Renal cortex interstitium (tissue), 15 donors: ENCODE measurements at places on chromosomes 1 and 21. TPM values are rescaled to one million over a fixed set of nuclear protein-coding genes. Genes with fewer than 3 reads are reported as not detected.

DNA sequence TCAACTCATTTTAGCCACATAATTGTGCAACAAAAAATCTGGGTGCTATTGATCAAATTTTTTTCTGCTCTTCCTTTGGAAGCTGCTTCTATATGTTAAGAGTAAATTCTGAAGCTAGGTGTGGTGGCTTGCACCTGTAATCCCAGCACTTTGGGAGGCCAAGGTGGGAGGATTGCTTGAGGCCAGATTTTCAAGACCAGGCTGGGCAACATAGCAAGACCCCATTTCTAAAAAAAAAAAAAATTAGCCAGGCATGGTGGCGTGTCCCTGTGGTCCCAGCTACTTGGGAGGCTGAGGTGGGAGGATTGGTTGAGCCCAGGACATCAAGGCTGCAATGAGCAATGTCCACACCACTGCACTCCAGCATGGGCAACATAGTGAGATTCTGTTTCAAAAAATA is 24.3 kb upstream of the RSBN1 start:
- no peak for DNase-seq

GRCh38 chr1:71030026-71030425 is 17.6 kb downstream of the PTGER3 start:
- DNase-seq, result no peak

DNA sequence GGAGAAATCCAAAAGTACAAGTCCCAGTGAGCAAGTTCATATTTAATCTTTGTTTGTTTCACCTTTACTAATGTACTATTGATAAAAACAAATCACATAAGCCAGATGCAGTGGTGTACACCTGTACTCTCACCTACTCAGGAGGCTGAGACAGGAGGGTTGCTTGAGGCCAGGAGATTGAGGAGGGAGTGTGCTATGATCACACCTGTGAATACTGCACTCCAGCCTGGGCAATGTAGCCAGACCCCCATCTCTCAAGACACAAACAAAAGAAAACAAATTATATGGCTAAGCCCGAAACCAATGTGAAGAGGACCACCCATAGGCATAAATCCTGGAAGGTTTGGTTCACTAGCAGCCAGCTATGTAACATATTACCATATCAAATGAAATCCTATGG is 9.6 kb upstream of the USP24 start:
- DNase-seq, result no peak

DNA sequence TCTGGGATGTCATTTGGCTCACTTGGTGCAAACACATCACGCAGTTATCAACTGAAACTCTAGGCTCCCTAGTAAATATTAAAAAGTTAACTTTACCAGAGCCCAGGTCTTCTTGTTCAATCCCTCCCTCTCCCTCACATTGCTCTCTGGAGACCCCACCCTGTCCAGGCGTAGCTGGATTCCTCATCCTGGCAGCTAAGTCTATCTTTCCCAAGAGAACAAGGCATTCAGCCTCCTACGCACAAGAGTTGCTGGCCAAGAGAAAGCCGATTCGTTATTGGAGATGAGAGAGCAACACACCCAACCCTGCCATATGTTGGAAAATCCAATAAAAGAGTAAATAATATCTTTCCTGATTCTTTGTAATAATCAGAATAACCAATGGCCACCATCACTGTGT is 117.9 kb downstream of the SLC30A10 start:
- DNase-seq, result no peak

- no peak for DNase-seq
These were observed 2.0 kb upstream of the ANGEL2 start for GRCh38 chr1:213017447-213018273.

GRCh38 chr1:218585511-218586184 is 240.5 kb downstream of the TGFB2 start:
- DNase-seq, result no peak

- DNase-seq, result no peak
These were observed 32.8 kb downstream of the ZC3H11B start for GRCh38 chr1:219580009-219580676.

GRCh38 chr1:18005238-18005637 is 102.4 kb upstream of the IGSF21 start:
- DNase-seq, result no peak

GRCh38 chr1:51675177-51675780 is 58.4 kb downstream of the OSBPL9 start:
- DNase-seq, result no peak

GRCh38 chr1:81174811-81175476 is 625.8 kb upstream of the ADGRL2 start:
- no peak for DNase-seq

GRCh38 chr1:188615321-188615720 is 1786.6 kb downstream of the PLA2G4A start:
- no peak for DNase-seq

GRCh38 chr1:26900001-26900814 is at the start of gene GPATCH3:
Gene GPATCH3, minus strand, starts transcription at chr1:26900467. Its CDS starts 25 bp downstream, at chr1:26900442.
- DNase-seq, result peak; percentile 89

DNA sequence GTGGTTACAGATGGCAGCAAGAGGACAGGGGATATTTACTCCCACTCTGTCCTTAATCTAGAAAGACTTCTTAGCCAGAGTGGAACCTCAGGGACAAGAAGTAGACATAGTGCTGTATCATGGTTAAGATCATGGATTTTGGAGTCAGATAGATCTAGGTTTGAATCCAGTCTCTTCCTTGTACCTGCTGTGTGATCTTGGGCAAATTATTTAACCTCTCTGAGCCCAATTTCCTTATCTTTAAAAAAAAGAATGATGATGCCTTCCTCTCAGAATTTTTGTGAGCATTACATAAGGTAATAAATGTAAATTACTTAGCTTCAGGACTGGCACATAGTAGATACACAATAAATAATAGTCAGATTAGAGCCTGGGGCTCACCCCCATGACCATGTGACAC is 78.4 kb downstream of the TAS1R2 start:
- no peak for DNase-seq

DNA sequence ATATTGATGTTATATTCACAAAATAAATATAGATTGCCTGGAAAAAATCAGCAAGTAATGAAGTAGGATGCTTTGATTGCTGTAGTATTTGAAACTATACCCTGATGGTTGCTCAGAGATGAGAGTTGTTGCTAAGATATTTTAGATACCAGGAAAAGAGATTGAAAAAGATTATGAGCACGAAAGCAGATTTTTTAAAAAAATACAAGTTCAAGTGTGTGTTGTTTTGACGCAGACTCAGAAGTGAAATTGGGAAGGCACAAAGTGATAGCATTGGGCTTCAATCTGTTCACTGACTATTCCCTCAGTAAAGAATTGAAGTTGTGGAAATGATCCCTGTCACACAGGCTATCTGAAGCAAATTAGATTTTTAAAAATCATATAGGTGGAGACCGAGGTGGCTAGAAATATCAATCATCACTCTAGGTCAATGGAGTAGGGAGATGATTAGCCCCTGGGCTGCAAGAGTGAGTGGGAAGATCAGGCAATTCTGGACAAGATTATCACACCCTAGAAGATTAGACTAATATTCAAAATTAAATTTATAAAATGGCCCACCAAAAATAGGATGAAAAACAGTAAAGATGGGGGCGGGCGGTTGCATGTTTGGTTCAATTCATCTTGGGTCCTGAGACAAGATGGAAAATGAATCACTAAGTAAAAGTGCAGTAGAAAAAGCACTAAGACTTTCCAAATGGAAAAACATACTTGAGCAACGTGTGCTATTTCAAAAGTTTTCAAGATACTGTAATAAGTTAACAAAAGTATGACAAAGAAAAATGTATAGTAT is 41.5 kb upstream of the LRRC8D start:
- no peak for DNase-seq

DNA sequence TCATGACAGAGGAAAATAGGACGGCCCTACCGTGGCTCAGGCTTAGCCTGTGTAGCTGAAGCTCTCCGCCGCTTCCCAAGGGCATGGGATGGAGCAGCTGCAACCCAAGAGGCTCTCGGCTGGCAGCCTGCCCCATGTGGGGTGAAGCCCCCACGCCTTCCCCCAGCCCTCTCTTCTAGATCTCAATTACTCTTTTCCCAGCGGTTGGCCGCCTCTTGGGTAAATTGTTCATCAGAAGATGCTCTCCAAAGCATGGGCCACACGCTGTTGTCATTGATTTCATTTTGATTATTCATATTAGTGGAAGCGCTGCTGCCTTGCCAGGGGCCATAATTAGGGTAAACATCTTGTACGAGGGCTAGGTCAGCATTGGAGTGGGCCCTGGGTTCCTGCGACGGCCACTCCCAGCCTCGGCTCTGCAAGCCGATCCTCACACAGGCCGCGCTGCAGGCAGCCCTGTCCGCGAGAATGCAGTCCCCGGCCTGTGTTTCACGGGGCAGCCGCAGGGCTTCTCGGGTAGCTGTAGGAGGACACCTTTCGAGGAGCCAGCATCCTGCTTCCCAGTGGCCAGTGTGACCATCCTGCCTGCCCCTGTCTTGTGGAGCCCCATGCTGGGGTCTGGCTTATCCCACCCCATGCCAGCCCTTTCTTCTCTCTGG is 114.4 kb upstream of the VAMP3 start:
- no peak for DNase-seq

- no peak for DNase-seq
These were observed 1.7 kb downstream of the AZIN2 start for GRCh38 chr1:33082575-33083108.

DNA sequence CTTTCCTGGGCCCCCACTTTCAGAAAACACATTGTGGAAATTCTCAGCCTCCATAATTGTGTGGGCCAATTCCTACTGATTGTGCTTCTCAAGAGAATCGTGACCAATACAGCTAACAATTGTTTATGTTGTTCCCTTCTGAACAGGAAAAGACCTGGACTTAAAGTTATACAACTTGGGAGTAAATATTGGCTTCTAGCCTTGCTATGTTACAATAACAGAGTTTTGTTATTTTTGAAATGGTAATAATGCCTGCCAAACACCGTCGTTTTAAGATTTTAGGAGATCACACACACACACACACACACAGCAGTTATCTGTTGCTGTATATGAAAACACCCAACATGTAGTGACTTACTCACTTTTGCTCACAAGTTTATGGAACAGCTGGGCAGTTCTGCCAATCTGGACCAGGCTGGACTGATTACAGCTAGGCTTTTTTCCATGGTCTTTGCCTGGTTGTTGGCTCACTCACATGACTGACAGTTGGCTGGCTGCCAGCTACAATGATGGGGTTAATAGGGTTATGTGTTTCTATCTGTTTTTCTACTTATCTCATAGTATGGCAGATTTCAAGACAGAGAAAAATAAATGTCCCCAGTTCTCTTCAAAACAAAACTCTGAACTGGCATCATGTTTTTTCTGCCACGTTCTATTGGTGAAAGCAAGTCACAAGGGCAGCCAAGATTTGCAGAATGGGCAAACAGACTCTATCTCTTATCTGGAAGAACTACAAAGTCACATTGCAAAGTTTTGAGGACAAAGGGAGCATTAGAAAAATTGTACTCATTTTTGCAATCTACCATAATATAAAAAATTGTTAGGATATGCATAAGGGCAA is 447.5 kb downstream of the NEGR1 start:
- DNase-seq, result no peak

DNA sequence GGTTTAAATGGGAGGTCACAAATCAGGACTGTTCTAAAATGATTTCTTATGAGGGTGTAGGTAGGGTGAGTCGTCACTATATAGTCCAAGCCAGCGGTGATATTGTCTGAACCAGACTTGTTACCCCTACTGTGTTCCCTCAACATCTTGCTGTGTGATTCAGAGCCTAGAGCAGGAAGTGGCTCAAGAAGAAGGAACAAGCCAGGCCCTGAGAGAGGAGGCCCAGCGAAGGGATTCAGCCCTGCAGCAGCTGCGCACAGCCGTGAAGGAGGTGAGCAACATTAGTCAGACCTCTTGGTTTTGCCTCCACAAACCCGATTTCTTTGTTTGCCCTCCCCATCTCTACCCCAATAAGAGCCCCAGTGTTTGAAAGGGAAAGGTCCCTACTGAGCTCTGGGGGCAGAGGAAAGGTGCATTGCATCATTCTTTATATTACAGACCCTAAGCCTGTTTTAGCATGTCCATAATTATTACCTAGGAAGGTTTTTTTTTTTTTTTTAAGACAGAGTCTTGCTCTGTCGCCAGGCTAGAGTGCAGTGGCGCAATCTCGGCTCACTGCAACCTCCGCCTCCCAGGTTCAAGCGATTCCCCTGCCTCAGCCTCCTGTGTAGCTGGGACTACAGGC is 5.0 kb upstream of the SH3BGRL3 start:
- no peak for DNase-seq

DNA sequence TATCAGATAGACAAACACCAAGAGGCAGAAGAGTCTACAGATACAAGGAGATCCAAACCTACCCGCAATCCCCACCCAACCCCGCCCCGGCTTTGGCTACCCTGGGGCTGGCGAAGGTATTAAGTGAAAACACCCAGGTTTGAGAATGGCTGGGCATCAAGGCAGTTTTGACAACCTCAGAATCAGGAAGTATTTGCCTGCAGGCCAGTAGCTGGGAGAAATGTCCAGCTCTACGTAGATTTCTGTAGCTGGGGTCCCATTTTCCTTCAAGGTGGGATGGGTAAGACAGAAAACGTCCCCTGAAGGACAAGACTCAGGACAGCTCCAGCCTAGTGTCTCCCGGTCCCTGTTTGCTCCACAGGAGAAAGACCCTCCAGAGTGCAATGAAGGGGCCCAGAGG is 101.8 kb upstream of the ERG start:
- no peak for DNase-seq

The ETV3L gene
- not detected for polyA plus RNA-seq

The DFFB gene
- 7.8 TPM for polyA plus RNA-seq

The HSD11B1 gene
- polyA plus RNA-seq, result 0.32 TPM

The MROH7 gene
- 7.5 TPM for polyA plus RNA-seq

The SOAT1 gene
- polyA plus RNA-seq, result 34.2 TPM
